ENCODE measurements at places on chromosomes 5 and 9. TPM values are rescaled to one million over a fixed set of nuclear protein-coding genes. Genes with fewer than 3 reads are reported as not detected.
A peak's percentile ranks its signal among the peaks of the same experiment; 100 is the strongest.

- no peak for DNase-seq
Observed at GRCh38 chr9:23258569-23258968, 567.5 kb downstream of the ELAVL2 start.

DNA sequence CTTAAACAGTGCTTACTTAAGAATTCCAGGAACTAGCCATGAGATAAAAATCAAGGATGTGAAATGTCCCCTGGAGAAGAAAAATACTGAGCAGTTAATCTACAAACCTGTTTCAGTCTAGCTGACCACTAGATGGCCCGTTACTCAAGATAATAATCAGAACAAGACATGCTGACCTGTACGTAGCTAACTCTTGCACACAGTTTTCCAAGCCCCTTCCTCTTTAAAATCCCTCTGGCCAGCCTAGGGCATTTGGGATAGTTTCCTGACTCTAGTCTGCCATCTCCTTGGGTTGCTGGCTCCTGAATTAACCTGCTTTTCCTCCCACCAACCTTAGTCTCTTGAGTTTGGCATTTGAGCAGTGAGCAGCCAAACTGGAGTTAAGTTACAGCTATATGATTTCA is 59.2 kb upstream of the TRAF1 start:
- DNase-seq, result no peak

Gene NPR3
- not detected for total RNA-seq

DNA sequence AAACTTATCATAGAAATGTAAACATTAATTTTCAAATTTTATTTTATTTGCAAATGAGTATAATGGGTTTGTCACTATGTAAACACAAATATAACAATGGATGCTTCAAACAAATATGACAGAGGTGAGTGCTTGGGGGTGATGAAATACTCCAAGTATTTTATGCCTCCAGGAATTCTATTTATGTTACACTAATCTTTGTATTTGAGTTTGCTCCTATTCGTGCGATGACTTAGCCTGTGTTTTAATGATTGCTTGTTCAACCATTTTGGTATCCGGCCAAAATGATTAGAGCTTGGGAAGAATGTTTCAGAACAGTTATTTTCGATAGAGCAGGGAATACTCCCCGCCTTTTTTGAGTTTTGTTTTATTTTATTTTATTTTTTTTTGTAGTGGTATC is 5.0 kb downstream of the DMRT2 start:
- DNase-seq, result no peak

Gene DOK3
- total RNA-seq, result 67.1 TPM

DNA sequence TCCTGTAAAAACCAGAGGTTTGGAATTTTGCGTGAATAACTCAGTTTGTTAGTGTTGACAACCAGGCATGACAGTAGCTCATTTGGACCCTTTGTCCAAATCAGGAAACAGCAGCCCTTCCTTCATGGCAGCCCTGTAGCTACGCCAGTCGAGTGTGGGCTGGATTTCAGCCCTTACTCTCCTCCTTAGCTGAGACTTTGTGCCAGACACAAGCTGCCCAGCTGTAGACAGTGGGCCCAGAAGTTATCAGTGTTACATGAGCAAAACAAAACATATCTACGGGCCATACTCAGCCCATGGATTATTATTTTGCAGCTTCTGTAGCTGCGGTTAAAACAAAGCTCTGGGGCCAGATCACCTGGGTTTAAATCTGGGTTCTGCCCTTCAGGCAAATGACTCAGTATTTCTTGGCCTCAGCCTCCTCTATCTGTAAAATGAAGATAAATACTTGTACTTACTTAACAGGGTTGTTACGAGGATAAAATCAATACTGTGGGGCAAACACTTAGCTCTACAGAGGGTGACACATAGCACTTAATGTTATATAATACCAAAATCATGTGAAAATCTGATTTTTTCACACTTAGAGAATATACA is 76.9 kb downstream of the GHR start:
- no peak for DNase-seq

- DNase-seq, result peak; percentile 1
Observed at GRCh38 chr5:127909066-127909465, 174.5 kb upstream of the SLC12A2 start.

Gene SOWAHA
- total RNA-seq, result not detected

DNA sequence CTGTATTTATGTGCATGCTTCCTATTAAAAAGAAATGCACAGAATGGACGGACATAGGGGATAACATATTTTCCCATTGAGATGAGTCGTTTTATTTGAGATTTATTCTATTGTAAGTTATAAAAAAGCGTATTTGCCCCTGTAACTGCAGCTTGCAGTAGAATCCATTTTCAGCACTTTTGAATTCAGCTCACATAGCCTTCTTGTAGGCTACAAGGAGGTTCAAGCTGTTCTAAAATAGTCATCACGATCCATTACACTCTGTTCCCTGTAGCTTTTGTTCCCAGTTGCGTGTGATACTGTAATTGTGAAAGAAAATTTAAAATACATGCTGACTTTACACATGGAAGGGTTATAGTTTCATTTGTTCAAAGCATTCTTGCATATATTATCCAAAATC is 40.9 kb upstream of the POC5 start:
- DNase-seq, result no peak

- no peak for DNase-seq
Observed at GRCh38 chr5:8528106-8528505, 659.2 kb downstream of the MTRR start.

- no peak for DNase-seq
Observed at GRCh38 chr5:143116814-143117213, 286.7 kb downstream of the NR3C1 start.

DNA sequence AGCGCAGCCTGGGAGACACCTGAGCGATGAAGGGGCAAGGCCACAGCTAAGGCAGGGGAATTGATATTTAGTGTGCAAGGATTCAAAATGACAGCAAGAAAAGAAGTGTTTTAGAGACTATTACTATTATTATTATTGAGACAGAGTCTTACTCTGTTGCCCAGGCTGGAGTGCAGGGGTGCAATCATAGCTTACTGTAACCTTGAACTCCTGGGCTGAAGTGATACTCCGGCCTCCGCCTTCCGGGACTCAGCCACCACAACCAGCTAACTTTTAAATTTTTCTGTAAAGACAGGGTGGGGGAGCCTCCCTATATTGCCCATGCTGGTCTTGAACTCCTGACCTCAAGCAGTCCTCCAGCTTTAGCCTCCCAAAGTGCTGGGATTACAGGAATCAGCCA is 3.3 kb upstream of the GRHPR start:
- no peak for DNase-seq

DNA sequence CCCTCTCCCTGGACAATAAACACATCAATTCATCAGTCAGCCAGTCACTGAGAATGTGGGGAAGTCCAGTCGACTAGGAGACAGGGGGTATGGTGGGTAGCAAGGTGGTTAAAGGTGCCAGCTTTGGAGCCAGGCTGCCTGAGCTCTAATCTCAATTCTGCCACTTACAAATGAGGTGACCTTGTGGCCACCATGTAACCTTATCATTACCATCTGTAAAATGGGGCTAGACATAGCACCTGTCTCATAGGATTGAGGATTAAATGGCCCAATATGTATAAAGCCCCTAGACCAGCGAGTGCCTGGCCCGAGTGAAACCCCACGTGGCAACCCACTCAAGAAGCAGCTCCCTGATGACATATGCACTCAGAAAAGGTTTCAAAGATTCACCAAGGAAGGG is 73.3 kb upstream of the TBC1D2 start:
- DNase-seq, result no peak

Gene ANKRD18B
- total RNA-seq, result 1.2 TPM

DNA sequence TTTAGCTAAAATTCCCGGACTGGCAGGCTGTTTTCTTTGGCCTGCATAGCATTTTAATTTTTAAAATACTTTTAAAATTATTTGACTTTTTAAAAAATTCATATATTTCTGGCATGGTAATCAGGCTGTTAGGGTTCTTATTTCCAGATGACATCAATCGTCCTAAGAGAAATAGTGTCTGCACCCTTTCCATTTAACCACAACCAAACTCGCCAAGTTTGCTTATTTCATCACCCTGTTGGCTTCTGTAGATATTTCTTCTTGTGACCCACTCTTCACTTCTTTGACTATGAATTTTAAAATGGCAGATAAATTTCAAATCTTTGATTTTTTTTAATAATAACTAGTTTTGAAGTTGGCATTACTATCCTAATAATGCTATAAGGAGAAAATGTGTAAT is 675.7 kb upstream of the FTMT start:
- no peak for DNase-seq

DNA sequence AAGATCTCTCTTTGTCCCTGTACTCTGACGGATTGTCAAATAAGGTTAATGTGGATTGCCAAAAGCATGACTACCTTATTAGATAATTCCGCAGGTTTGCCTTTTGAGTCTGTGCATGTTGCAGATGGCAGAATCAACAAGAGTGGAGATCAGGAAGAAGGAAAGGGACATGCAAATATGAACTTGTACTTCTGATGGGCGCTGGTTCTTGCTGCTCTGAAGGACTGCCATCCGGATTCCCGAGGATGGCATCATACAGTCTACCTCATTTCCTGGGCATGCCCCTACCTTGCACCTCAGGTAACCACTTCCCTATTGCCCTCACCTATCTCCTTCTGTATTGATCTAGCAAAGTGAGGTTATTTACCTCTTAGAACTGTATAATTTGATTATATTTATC is 504.2 kb downstream of the ACTL7B start:
- DNase-seq, result no peak

- DNase-seq, result no peak
Observed at GRCh38 chr9:99778308-99778707, 43.4 kb upstream of the NR4A3 start.

GRCh38 chr5:161420521-161420920 is 126.0 kb downstream of the GABRB2 start:
- DNase-seq, result no peak

Gene PCDHGA4
- total RNA-seq, result 0.11 TPM

DNA sequence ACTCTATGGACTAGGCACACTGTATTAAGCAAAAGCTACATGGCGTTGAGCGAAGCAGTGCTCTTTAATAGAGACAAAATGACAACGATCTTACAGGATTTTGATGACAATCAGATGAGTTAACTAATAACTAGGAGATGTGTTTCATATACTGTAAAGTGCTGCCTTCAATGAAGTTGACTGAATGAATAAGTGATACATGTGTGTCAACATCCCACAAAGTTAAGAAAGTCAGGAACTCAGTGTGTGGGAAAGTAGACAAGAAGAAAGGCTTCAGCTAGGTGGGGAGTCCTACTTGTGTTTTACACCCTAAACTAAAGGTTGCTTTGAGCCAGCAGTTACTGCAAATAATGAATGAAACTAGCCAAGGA is 79.6 kb downstream of the PAPPA start:
- DNase-seq, result no peak

- DNase-seq, result no peak
Observed at GRCh38 chr5:143383988-143384387, 19.5 kb downstream of the NR3C1 start.

DNA sequence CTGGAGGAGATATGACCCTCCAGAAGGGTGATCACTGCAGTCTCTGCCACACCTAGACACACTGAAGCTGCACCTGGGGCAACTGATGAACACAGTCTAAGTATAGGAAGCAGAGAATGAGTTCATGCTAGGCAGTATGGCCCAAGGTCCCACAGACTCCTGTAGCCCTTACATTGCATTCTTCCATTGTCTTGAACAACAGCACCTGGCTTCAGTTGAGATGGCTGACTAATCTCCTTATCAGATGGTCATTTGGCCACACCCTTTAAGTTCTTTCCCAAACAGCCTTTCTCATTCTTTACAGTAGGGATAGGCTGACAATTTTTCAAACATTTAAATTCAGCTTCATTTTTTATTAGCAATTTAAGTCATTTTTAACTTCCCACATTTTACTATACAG is 23.1 kb downstream of the CENPK start:
- no peak for DNase-seq

DNA sequence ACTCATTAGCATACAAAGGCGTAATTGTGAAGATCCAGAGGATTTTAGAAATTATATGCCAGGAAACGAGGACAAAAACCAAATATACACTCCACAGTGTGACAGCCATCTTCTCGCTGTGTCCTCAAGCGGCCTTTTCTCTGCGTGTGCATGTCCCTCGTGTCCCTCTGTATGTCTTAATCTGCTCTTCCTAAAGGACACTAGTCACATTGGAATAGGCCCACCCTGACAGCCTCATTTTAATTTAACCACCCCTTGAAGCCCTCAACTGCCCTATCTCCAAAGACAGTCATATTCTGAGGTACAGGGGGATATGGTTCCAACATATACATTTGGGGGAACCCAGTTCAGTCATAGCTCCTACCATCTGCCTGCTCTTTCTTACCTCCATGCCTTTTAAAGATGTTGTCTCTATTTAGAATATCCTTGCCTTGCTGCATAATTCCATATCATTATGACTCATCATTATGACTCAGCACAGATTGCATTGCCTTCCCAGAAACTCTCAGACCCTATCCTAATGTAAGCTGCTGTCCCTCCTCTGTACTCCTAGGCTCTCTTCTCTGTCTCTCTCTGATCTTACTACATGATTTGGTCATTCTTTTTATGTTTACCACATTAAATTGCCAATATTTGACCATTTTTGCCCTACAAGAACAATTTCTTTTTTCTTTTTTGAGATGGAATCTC is 210.9 kb downstream of the AOPEP start:
- no peak for DNase-seq

Gene FYB1
- 497 TPM for total RNA-seq

GRCh38 chr5:175517824-175518450 is 39.6 kb downstream of the SFXN1 start:
- DNase-seq, result no peak

GRCh38 chr5:136766456-136766855 is 401.1 kb upstream of the TRPC7 start:
- no peak for DNase-seq

DNA sequence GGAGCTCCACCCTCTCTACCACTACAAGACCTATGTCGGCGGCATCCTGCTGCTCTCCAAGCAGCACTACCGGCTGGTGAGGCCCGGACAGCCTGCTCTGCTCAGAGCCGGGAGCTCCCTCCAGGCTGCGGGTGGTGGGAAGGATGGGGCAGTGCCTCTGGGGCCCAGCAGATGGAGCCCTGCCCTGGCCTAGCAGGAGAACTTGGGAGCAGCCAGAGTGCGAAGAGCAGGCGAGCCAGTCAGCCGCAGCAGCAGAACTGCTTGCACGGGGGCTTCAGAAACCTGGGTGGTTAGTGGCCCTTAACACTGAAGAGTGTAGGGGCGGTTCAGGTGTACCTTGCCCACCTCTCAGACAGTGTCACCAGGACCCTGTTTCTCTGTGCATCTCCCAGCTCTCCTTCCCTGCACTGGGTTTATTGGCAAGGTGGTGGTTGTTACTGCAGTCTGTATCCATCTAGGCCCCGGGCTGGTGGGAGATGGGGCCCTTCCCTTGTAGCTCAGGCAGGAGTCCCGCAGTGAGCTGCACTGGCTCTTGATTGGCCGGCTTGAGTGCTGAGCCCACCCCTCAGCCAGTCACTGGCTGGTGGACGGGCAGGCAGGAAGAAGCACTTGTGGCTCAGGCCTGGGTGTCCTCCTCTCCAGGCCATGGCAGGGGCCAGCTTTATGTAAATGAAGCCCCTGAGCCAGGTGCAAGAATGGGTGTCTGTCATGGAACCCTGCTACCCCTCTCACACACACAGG is 7.7 kb downstream of the B4GALT7 start:
- peak; percentile 67 for DNase-seq

Gene GRIN3A
- total RNA-seq, result 0.08 TPM

Gene PCDHB8
- total RNA-seq, result not detected

GRCh38 chr9:100427366-100428263 is 672 bp downstream of the MSANTD3 start:
- no peak for DNase-seq

Gene MYORG
- 1.4 TPM for total RNA-seq

Gene ARRDC1
- total RNA-seq, result 126 TPM

GRCh38 chr5:125153231-125153630 is 406.8 kb upstream of the ZNF608 start:
- DNase-seq, result no peak

GRCh38 chr5:135331612-135332011 is 67.4 kb downstream of the MACROH2A1 start:
- DNase-seq, result no peak

Gene IL17B
- not detected for total RNA-seq
